ENCODE measurements at places on chromosomes 7 and 10.
A peak's percentile ranks its signal among the peaks of the same experiment; 100 is the strongest.

GRCh38 chr10:133419211-133419950, 5.0 kb downstream of the SPRN start:
- DNase-seq, result no peak

DNA sequence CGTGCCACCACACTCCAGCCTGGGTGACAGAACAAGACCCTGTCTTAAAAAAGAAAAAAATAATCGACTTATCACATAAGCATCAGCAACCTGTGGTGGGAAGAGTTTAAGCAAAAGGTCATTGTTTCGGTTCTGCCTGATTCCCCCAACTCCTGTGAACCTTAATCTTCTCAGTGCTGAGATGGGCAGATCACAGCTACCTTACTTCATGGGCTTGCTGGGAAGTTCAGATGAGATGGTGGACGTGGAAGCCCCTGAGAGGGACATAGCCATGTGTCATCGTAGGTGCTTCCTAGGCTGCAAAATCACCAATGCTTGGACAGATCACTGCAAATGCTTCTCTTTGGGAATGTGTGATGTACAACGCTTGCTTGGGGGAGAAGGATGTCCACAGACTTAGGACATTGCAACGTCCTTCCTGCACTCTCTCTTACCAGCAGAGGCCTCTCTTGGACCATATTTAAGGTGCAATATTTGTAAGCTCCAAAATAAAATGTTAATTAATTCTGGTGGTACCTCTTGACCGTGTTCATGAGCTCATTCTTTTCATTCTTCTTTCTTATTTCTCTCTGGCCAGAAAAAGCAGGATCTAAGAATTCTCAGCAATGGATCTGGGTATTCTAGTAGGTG, 8.6 kb downstream of the GJD4 start:
- no peak for DNase-seq

DNA sequence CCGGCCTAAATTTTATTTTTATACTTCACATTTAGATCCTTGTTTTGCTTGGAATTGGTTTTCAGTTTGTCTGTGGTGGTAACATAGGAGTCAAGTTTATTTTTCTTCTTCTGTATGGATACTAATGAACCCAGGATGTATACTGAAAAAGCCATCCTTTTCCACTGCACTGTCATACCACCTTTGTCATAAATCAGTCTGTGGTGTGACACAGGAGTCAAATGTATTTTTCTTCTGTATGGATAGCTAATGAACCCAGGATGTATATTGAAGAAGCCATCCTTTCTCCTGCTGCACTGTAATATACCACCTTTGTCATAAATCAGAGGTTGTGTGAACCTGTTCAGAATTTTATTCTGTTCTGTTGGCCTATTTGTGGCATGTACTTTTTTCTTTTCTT, 21.4 kb downstream of the VPS26A start:
- no peak for DNase-seq

GRCh38 chr10:12707461-12708185, 293.9 kb downstream of the CCDC3 start:
- peak; percentile 8 for DNase-seq

- DNase-seq, result no peak
Observed at GRCh38 chr7:3486841-3487240, 185.8 kb downstream of the SDK1 start.

DNA sequence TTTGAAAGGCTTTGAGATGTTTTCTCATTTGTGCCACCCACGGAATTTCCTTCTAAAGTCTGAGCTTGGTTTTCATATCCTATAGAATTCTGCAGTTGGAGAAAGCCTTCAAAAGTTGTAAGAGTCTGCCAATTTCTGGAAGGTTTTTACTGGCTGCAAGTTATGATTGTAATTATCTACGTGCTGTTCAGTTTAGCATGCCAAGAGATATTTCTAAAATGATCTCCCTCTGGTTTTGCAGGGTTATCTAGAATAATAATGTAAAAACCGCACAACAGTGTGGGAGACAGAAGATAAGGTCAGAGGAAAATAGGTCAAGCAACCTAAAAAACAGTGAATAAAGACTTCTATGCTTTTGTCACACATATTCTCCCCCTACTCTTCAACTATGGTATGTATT, 69.3 kb downstream of the MTERF1 start:
- DNase-seq, result no peak

- no peak for DNase-seq
Observed at GRCh38 chr10:132817701-132818211, 31.8 kb upstream of the NKX6-2 start.

- no peak for DNase-seq
Observed at GRCh38 chr7:110839866-110840265, 251.1 kb upstream of the LRRN3 start.

- DNase-seq, result no peak
Observed at GRCh38 chr7:41046221-41046761, 656.6 kb downstream of the INHBA start.

DNA sequence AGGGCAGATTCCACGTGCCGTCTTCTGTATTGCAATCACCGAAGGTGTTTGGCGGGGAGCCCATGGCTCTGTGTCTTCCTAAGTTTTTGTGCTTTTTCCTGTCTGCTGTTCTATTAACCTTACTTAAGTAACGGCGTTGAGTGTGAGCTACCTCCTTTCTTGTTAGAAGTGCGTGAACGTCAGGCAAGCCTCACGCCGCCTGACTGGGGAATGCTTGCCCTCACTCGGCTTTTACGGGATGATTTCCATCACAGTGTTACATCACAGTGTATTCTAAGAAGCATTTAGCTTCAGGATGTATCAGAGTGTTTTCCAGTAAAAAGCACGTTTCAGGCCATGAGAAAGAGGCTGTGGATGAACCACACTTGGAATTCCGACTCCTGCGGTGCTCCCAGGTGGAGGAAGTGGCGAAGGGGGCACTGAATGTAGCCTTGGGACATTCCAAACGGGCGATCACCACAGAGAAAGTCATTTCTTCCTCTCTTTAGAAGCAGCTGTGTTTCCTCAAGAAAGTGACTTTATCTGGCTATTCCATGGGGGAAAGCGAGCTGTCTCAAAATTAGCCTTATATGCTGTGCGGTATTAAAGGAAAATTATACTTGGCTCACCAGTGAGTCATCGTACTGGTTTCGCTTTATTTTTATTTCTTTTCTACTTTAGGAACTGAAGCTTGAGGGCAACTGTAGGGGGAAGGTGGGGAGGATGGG, 290.7 kb downstream of the KLF6 start:
- no peak for DNase-seq

All from CD4-positive, alpha-beta T cell treated with Interleukin-17A for 4 hours (primary cell).